Myometrial cell (primary cell): ENCODE measurements at places on chromosomes 11 and 22. TPM values are rescaled to one million over a fixed set of nuclear protein-coding genes. Genes with fewer than 3 reads are reported as not detected.

The PRRG4 gene
- under 0.01 and 0.18 TPM in 2 replicates for total RNA-seq

The OR51I1 gene
- total RNA-seq: not detected in 2 replicates

The IGLL1 gene
- not detected in 2 replicates for total RNA-seq

The POU2F3 gene
- total RNA-seq: not detected in 2 replicates

The TBRG1 gene
- 29.2 and 29.4 TPM in 2 replicates for total RNA-seq

The BAIAP2L2 gene
- 27.3 and 38.6 TPM in 2 replicates for total RNA-seq

The TPBGL gene
- not detected in 2 replicates for total RNA-seq

The VWCE gene
- total RNA-seq: 0.58 TPM in 1 of 2 replicates, not detected in the other

The MYEOV gene
- 7.4 and 10.7 TPM in 2 replicates for total RNA-seq

The INSC gene
- total RNA-seq: 12.1 and 20.8 TPM in 2 replicates

The SELENOO gene
- total RNA-seq: 34.0 and 35.6 TPM in 2 replicates

The MMP1 gene
- total RNA-seq: 0.18 TPM in 1 of 2 replicates, not detected in the other

The FGF3 gene
- not detected in 2 replicates for total RNA-seq

The HOATZ gene
- total RNA-seq: not detected in 2 replicates

The CD248 gene
- total RNA-seq: 93.4 and 98.0 TPM in 2 replicates

The A4GALT gene
- total RNA-seq: 6.9 and 8.3 TPM in 2 replicates

The ZBTB44 gene
- total RNA-seq: 11.2 and 11.8 TPM in 2 replicates

The OR5B21 gene
- total RNA-seq: not detected in 2 replicates

The OR8D4 gene
- not detected in 2 replicates for total RNA-seq

The OR5A1 gene
- total RNA-seq: not detected in 2 replicates
